ENCODE measurements at places on chromosomes 1 and 21. TPM values are rescaled to one million over a fixed set of nuclear protein-coding genes. Genes with fewer than 3 reads are reported as not detected.

Gene MGST3
- total RNA-seq = 67.2 TPM

Gene F13B
- not detected for total RNA-seq

Gene RHBG
- total RNA-seq = 1.8 TPM

Gene FCRL1
- not detected for total RNA-seq

DNA sequence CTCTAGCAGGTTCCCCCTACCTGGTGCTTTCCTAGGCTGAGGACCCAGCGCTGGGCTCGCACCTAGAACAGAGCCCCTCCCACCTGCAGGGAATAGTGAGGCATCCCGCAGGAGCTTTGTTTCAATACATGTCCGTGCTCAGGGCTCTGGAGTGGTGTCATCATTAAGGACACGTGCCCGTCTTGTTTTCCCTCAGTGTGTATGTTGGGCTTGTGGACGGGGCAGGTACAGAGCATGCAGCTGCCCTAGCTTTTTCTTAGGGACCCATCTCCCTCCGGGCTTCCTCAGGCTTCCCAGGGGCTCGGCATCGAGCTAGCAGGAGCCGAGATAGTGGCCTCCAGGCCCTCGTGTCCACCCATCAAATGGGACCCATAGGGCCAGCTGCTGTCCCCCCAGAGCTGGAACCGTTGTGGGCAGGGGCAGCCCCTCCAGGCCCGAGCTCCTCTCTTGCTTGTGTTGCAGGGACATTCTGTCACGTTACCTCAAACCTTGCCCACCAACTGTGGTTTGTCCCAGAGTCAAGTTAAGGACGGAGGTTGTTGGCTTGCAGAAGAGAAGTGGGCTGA lies 3.9 kb downstream of the TMEM201 start:
- no peaks in the 10 kb centered on the region for H3K4me1 ChIP-seq
- no peak for DNase-seq
- no peak overlapping the region for H3K4me3 ChIP-seq

DNA sequence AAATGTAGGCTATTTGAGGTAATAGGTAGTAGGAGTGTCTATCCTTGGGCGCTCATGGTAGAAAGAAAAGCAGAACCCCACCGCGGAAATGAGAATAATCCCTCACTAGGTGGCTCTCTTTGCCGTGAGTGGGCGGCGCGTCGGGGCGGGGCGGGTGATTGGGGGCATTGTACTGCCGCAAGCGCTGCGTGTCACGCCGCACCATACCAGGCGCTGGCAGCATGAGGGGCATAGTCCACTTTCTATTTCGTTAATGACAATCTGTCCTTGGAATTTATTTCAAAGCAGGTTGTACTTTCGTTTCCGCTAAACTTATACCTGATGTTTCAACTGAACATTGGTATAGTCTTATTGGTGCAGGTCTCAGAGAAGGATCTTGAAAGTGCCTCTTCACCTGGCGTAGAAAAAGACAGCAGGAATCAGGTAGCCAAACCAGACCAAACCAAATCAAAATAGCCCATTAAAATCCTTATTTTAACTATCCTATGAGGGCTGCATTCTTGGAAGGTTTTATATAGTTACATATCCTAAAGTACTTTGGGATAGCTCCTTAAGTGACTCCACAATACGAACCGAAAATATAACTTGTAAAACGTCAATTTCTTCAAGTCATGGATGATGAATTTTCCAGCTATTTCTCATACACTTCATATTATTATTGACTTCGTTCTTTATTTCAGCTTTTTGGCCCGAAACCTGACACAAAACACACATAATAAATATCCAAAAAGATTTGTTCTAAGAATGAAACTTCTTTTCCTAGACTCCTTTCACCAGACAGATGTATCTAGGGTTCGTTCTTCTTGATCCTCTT lies 1.9 kb upstream of the SMG7 start:
- H3K27ac ChIP-seq = peak overlapping the region; percentile 94
- peak; percentile 77 for DNase-seq
- no peaks in the 10 kb centered on the region for H3K27me3 ChIP-seq
- H3K36me3 ChIP-seq = peaks cover 9% of the 10 kb centered on the region
- peak overlapping the region; percentile 82 for H3K4me3 ChIP-seq

DNA sequence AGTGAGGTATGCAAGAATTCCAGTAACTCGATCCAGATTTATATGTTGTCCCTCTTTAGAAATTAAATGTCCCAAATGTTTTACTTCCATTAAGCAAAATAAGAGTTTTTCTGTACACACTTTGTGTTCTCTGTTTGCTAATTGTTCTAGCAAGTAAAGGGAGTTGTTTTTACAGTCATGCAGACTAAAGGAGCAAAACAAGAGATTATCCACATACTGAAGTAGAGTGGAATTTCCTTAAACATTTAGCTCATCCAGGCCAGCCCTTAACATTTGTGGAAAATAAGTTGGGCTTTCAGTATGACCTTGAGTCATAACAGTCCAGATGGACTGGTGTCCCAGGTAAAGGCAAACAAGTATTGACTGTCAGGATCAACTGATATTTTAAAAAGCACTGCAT lies 44.1 kb upstream of the TINAGL1 start:
- no peak overlapping the region for H3K4me3 ChIP-seq
- no peak overlapping the region for H3K27ac ChIP-seq
- DNase-seq = no peak
- H3K36me3 ChIP-seq = no peaks in the 10 kb centered on the region
- no peaks in the 10 kb centered on the region for H3K27me3 ChIP-seq
- peaks cover 23% of the 10 kb centered on the region for H3K4me1 ChIP-seq

DNA sequence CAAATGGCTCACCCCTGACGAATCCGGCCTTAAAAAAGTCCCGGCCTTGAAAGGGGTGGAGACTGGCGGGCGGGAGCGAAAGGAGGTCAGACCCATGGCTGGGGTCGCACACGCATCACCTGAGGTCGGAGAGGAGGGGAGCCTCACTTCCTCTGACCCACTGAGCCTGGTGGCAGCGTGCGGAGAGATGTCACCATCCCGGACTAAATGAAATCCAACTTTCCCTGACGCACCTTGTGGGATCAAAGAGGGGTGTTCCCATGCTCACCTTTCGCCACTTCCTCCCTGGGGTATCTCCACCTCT lies 709 bp upstream of the SLC41A1 start:
- H3K27me3 ChIP-seq = no peaks in the 10 kb centered on the region
- H3K36me3 ChIP-seq = peaks cover 9% of the 10 kb centered on the region
- H3K4me1 ChIP-seq = peaks cover 14% of the 10 kb centered on the region
- H3K4me3 ChIP-seq = peak overlapping the region; percentile 80

DNA sequence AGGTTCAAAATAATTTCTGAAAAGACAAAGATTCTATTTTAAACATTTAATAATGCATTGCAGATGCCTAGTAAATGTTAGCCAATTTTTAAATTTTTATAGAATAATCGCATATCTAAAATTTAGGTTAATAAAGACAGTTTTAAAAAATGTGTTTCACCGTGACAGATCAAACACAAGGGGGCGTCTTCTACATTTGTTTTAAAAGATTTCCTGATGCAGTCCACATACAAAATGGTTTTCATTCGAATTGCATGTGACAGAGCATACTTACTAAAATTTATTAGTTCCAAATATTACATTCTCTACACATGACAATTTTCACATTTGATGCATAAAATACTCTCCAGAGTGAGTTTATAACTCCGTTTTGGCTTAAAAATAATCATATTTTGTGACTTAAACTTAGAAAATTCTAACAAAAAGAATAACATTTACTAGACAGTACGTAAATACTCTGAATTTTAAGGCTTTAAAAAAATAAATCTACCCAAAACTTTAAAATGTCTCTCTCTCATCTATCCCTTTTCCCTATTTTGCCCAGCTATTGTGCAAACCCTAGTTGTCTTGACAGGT lies 75.5 kb downstream of the ADAMTS1 start:
- no peaks in the 10 kb centered on the region for H3K36me3 ChIP-seq
- no peak overlapping the region for H3K27ac ChIP-seq
- no peak for DNase-seq
- H3K27me3 ChIP-seq = no peaks in the 10 kb centered on the region

- DNase-seq = peak; percentile 93
- H3K4me1 ChIP-seq = peaks cover 53% of the 10 kb centered on the region
- H3K27me3 ChIP-seq = no peaks in the 10 kb centered on the region
- H3K27ac ChIP-seq = peak overlapping the region; percentile 60
These were observed 102.8 kb downstream of the GDAP2 start for GRCh38 chr1:117826540-117827078.

GRCh38 chr1:212648431-212648830 lies 39.9 kb downstream of the ATF3 start:
- H3K4me1 ChIP-seq = no peaks in the 10 kb centered on the region
- no peaks in the 10 kb centered on the region for H3K36me3 ChIP-seq
- no peaks in the 10 kb centered on the region for H3K27me3 ChIP-seq
- no peak overlapping the region for H3K27ac ChIP-seq

DNA sequence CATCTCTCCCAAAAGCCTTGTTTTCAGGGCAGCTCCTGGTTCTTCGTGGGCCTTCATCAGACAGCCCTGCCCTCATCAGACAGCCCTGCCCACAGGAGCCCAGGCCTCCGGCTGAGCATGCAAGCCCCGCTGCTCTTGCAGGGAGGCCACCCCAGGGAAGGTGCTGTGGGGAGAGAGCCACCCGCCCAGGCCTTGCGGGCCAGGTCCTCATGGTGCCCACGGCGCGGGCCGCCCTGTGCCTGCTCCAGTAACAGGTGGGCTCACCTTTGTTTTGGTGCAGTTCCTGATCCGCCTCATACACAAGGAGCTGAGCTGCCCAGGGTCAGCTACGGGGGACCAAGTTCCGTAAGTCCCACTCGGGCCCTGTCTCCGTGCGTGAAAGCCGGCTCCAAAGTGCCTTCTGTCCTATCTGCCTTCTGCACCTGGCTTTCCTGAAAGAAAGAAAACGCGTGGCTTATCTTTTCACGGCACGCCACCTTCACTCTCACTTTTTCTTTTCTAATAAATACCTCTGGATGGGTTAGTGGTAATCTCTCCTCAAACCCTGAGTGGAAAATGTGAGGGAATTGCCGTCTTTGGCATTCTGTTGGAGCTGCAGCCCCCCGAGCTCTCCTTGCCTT lies 65.9 kb downstream of the SLC37A1 start:
- no peak for DNase-seq
- H3K27me3 ChIP-seq = no peaks in the 10 kb centered on the region
- no peak overlapping the region for H3K27ac ChIP-seq

GRCh38 chr21:32143241-32143939 lies 135.5 kb downstream of the MIS18A start:
- H3K27me3 ChIP-seq = peaks cover 37% of the 10 kb centered on the region
- no peak overlapping the region for H3K27ac ChIP-seq
- DNase-seq = no peak
- no peaks in the 10 kb centered on the region for H3K36me3 ChIP-seq
- H3K4me1 ChIP-seq = no peaks in the 10 kb centered on the region

DNA sequence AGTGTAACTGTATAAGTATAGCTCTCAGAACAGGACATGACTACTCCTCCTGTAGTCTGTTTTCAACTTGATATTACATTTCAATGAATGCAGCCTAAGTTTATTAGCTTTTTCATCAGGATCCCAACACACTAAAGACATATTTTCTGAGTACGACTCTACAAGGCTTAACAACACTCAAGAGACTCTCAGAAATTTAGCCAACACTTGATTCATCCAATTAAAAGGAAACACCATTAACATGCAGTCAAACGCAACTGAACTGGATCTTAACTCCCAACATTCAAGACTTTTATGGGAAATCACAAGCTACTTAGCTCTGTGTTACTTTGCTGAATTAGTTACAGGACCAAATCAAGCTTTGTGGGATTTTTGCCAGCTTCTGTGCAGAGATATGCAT lies 65.2 kb upstream of the SGIP1 start:
- no peaks in the 10 kb centered on the region for H3K27me3 ChIP-seq
- DNase-seq = no peak
- H3K36me3 ChIP-seq = no peaks in the 10 kb centered on the region

DNA sequence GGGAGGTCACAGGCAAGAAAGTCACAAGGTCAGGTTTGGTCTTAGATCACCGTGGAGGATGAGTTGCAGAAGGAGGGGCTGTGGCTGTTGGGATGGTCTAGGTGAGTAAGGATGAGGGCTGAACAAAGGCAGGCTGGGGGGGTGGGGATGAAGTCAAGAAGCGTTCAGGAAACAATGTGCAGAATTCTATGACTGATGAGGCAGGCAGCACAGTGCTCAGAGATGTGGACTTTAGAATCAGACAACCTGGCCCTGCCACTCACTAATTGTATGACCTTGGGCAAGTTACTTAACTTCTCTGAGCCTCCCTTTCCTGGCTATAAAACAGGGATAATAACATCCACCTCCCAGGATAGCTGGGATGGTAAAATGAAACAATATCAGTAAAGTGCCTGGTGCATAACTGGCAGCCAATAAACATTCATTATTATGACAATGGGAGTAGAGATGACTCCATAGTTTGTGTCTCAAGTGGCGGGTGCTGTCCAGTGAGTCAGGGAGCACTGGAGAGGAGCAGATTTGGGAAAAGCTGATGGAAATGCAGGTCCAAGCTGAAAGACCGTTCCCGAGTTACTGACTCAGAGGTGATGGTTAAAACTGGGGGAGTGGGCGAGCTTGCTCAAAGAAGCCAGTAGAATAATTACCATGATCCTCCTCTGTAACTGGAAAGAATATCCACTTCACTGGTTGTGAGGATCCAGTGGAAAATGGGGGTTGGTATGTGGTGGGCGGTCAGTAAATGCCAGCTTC lies 2.1 kb downstream of the TIE1 start:
- H3K27ac ChIP-seq = no peak overlapping the region
- no peaks in the 10 kb centered on the region for H3K27me3 ChIP-seq
- H3K4me1 ChIP-seq = no peaks in the 10 kb centered on the region
- H3K4me3 ChIP-seq = no peak overlapping the region

DNA sequence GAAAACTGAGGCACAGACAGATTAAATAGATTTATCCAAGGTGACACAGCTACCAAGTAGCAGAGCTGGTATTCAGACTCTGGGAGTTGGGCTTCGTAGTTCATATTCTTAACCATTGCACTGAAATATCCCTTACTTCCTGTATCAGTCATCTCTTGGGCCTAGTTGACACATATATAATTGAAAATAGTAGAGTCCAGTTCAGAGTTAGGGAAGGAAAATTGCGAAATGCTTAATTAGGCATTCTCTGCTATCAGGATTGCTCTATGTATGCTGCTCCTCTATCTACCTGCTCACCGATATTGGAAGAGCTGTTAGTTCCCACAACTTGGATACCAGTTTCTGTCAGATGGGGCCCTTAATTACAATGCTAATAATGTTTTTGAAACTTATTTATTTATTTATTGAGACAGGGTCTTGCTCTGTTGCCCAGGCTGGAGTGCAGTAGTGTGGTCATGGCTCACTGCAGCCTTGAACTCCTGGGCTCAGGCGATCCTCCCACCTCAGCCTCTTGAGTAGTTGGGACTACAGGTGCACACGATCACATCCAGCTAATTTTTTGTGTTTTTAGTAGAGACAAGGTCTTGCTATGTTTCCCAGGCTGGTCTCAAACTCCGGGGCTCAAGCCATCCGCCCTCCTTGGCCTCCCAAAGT lies 8.2 kb downstream of the RCOR3 start:
- DNase-seq = no peak
- H3K36me3 ChIP-seq = peaks cover 26% of the 10 kb centered on the region
- no peaks in the 10 kb centered on the region for H3K27me3 ChIP-seq
- H3K4me3 ChIP-seq = no peak overlapping the region
- no peak overlapping the region for H3K27ac ChIP-seq

GRCh38 chr1:207076181-207076955 lies 12.3 kb upstream of the C4BPB start:
- H3K36me3 ChIP-seq = no peaks in the 10 kb centered on the region
- no peak for DNase-seq
- no peak overlapping the region for H3K27ac ChIP-seq
- no peaks in the 10 kb centered on the region for H3K4me1 ChIP-seq

Measured in PC-9 (cell line).